ENCODE measurements at places on chromosomes 2 and 18.

GRCh38 chr2:110101901-110102803, 13.5 kb downstream of the MALL start:
- no peak for DNase-seq

- DNase-seq, result no peak
Observed at GRCh38 chr2:235515364-235515742, 21.5 kb downstream of the AGAP1 start.

DNA sequence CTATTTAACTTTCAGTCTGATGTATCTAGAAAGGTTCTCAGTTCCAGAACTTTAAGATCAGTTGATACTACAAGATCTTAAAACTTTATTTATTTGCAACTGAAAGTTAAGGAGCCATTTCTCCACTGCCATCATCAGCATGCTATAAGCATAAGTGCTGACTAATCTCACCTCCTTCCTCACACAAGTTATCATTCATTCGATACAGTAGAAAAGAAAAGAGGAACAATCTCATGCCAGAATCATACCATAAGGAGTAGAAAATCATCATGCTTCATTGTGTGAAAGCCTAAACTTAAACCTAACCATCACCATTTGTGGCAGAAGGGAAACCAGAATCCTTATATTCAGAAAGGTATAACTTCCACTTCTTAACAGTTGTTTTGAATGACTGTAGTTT, 176.6 kb upstream of the NRXN1 start:
- DNase-seq, result no peak

- no peak for DNase-seq
Observed at GRCh38 chr18:61817086-61817485, 75.7 kb downstream of the RNF152 start.

DNA sequence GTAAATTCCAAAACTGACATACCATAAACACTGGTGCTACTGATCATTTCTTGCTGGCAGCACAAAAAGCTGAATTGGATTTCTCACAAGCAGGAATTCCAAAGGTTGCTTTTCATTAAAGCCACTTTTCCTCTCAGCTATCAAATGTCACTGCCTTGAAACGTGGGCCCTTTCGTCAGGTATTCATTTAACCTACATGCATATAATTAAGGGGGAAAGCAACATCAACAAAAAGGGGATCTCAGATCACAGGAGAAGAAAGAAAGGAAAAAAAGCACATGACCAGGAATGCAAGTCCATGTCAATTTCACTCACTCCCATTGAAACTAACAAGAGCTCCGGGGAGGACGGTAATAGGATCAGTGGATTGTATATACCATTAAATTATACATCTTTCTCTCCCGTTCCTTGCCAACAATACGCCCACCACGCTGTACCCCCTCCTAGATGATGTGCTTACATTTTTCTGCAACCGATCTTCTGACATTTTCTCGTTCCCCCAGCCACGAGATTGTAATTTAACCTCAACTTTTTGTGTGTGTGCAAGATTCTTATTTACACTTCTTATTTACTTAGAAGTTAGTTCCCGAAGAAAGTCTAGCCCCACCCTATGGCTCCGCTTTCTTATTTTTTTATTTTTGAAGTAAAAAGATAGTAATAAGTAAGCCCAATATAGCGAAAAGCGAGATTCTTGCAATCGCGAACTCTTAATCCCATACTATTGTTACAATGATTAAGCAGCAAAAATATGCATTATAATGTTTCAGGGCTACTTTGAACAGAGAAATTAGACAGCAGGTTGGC, 725 bp downstream of the FIGN start:
- no peak for DNase-seq

DNA sequence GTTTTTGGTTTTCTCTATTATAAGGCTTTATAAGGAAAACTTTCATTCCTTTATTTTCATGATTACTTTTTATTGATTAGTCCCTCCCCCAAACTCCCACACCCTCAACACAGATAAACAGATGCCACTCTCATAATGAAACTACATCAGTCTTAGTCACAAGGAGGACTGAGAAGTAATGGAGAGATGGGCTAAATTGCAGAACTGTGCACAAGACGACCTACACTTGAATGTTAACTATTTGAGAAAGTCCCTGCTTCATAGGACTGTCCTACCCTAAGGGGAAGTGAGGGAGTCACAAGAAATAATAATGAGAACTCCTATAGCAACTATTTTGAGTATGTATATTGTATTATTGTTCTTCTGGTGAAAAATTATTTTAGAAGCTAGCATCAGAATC, 360.8 kb downstream of the RBM43 start:
- no peak for DNase-seq

DNA sequence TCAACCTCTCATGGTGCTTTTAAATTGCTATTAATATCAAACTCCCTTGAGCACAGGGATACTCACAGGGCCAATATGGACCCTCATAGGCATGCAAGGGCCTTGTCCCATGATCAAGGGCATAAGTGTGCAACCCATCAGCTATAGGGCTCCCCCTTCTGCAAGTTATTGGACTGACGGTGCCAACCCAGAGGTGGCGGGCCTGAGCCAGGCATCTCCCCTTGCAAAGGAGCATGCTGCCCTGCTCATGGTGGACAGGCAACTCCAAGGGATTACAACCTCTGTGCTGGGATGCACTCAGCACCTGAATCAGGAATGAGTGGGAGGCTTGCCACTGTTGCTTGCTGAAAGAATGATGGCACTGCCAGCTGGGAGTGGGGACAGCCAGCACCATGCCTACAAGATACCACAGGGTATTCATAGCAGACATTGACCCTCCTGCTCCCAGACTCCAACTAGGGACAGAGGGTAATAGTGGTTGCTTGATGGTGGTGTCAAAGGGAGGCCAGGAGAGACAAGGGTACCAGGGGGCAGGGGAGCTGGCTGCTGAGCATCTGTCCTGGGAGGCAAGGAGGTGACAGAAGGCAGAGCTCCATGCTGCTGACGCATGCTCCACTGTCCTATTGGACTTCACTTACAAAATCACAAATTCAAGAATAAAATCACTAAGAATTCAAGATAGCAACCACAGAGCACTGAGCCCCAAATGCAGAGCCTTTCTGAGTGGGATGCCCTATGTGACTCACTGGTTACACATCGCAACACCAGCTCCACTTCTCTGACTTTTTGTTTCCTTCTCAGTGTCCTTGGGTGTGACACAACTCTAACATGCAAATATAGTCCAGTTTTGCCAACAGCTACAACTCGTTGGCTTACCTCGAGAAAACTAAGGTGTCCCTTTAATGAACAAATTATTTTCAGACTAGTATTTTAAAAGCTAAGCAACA, 157.1 kb upstream of the CCDC150 start:
- DNase-seq, result no peak

DNA sequence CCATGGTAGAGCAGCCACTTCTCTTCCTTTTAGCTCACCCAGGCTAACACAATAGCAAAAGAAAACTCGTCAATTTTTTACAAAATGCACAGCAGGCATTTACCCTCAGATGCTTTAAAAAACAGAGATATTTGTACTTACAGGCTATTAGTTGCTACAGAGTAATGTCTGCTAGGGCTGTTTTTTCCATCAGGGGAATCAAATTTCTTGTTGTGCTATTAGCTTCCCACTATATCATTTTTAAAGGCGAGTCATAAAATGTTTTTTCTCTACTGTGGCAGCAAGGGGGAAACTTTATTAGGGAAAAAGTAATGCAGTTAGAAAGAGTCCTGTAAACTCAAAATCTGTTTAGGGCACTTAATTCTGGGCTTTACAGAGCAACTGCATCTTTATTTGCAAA, 277.9 kb upstream of the THSD7B start:
- DNase-seq, result no peak

DNA sequence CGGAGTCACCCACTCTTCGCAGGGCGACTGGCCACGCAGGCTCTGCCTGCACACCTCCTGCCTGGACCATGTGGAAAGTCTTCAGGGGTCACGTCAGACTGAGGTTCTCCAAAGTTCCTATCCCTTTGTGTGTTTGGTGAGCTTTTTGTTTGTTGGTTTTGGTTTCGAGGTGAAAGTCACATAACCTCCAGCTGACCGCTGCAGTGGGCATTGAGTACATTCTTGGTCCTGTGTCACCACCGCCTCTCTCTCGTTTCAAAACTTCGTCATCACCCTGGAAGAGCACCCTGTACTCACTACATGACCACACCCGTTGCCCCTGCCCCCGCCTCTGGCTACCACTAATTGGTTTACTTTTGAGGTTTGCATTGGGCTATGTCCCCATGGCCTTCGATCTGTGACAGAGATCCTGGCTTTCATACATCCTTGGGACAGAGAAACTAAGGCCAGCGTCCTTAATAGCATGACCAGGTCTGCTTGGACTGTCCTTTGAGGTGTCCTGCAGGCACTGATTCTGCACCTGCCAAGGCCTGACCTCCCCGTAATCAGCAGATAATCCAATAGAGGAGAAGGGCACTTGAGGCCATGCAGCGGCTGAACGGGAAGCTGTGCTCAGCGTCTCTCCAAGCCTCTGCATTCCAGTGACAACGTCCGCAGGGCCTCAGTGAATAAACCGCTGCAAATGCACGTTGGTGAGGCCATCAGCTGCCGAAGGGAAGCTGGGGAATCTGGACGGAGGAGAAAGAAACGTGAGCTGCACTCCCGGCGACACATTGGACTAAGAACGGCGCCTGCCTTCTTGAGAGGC, 46.8 kb downstream of the SH3BP4 start:
- no peak for DNase-seq

GRCh38 chr18:34126121-34126520, 98.6 kb downstream of the NOL4 start:
- no peak for DNase-seq

DNA sequence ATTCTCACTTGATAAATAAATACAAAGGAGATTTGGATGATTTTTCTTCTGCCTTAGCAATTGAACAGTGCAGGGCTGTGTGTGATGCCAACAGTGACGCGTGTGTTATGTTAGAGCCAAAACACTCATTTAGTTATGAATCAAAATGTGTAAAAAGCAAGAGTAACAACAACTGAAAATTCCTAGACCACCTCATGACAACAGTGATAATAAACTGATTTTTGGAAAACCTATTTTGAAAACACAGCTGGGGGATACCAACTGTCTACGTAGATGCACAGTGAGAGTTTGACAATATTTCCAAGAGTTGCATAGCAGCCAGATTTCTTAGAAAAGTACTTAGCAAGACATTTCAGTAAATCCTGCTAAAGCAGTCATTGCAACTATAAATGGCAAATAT, 323.9 kb downstream of the GALR1 start:
- no peak for DNase-seq

DNA sequence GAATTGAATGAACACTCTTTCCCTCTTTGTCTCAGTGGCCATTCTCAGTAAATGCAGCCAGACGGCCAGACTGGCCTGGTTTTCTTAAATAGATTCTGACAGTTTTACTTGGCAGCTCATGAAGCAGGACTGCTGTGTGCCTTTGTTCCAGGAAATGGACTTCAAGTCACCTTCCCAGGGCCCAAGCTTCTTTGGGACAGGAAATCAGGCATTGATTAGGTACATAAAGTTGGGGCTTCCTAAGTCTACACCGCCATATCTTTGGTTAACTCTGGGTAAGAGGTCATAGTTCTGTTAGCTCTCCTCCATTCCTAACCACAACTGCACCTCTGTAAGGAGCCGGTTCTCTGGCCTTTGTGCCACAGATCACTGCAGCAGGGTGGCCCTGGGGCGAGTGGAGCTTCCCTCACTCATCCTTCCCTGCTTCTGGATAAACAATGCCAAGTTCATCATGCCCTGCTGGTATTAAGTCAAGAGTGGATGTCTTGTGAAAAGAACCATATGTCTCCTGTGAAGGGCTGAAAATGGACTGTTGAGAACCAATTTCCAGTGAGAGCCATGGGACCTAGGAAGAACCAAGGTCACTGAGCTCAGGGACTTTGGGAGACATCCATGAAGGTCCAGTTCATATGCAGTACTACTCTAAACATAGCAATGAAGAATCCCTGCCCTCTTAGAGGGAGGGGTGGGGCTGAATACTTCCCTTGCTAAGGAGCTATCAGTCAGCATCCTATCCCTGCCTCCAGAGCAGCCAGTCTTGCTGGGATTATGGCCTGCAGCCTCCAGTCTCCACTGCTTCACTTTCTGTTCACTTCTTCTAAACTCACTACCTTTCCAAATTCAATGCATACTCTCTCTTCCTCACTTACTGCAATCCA, 122.6 kb upstream of the XPO1 start:
- no peak for DNase-seq

GRCh38 chr2:186130748-186131641, 355.1 kb upstream of the ZC3H15 start:
- no peak for DNase-seq

- DNase-seq, result no peak
Observed at GRCh38 chr18:57802213-57803102, 657 bp downstream of the ATP8B1 start.

GRCh38 chr18:57801761-57802212, 1.3 kb downstream of the ATP8B1 start:
- no peak for DNase-seq

GRCh38 chr2:38065502-38066135, 10.3 kb downstream of the CYP1B1 start:
- DNase-seq, result no peak

- no peak for DNase-seq
Observed at GRCh38 chr2:148667113-148667836, 22.7 kb downstream of the EPC2 start.

- DNase-seq, result no peak
Observed at GRCh38 chr2:39606585-39606984, 59.1 kb upstream of the TMEM178A start.

DNA sequence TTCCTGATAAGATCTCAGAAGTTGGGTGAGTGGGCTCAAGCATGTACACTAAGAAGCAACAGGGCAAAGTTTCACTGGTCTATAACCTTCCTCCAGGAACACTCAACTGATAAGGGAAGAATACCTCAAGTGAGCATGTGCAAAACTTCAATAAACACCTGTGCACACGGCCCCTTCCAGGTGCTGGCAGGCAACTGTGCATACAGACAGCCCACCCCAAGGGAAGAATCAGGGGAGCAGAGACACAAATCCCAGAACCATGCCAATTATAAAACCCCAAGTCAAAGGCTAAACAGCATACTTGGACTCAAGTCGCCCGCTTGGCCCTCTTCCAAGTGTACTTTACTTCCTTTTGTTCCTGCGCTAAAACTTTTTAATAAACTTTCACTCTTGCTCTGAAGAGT, 85.9 kb upstream of the RTN4 start:
- DNase-seq, result no peak

- DNase-seq, result no peak
Observed at GRCh38 chr2:84494070-84494469, 22.2 kb upstream of the DNAH6 start.

DNA sequence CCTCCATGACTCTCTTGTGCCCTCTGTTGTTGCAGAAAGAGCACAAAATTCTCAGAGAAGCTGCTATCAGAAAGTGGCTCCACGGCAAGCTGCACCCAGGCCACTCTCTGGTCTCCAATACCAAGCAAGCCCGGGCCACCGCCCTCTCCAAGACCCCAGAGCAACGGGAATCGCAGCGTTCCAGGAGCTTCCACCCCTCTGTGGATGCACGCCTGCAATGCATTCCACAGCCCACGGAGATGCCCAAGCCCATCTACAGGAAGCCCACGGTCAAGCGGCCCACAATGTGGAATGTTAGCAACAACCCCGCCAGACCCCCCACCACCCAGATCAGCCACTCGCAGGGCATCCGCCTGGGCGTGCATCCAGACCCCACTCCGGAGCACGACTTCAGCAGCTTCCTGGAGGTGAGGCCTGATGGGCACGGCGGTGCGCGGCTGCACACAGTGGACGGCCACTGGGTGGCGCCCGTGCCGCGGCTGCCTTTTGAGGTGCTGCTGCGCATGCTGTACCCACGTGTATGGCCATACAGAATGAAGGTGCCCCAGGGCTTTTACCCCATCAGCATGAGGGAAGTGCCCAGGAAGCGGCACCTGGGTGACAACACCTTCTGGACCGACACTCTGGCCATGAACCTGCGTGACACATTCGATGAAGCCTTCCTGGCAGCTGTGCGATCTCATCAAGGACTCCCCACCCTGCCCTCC, 6.3 kb downstream of the ANKRD53 start:
- DNase-seq, result peak; percentile 60

- no peak for DNase-seq
Observed at GRCh38 chr2:85997017-85997970, 108.4 kb downstream of the POLR1A start.

Measured in T-helper 1 cell (primary cell).